ENCODE measurements at places on chromosomes 3 and 15.
A peak's percentile ranks its signal among the peaks of the same experiment; 100 is the strongest.

GRCh38 chr3:39290255-39290654 lies 10.4 kb upstream of the CX3CR1 start:
- DNase-seq: peak; percentile 55

DNA sequence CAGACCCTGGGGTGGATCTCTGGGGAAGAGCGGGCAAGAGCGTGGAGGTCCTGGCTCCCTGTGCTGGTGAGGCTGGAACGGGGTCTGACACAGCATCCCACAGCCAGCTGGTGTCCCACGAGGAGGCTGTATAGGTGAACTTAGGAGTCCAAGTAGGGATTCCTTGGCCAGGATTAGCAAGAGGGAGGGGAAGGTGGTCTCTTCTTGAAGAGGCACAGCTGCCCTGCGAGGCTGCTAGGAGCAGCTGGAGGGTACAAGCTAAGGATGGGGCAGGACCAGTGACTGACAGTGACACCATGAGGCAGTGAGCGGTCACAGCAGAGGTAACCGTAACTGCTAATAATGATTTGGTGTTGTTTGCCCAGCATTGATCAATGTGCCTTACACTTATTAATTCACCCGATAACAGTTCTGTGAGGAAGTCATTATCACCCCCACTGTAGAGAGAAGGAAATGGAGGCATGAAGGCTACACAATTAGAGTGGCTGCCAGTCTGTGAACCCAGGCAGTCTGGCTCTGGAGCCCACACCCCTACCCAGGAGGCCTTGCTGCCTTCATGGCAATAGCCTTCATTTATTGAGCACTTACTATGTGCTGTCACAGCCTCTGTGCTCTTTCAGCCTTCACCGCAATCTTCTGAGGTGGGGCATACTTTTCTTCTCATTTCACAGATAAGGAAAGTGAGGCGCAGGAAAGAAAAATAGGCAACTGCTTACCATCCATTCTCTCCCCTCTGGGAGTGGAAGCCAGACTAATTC lies 59.4 kb downstream of the TMEM44 start:
- DNase-seq: peak; percentile 64

DNA sequence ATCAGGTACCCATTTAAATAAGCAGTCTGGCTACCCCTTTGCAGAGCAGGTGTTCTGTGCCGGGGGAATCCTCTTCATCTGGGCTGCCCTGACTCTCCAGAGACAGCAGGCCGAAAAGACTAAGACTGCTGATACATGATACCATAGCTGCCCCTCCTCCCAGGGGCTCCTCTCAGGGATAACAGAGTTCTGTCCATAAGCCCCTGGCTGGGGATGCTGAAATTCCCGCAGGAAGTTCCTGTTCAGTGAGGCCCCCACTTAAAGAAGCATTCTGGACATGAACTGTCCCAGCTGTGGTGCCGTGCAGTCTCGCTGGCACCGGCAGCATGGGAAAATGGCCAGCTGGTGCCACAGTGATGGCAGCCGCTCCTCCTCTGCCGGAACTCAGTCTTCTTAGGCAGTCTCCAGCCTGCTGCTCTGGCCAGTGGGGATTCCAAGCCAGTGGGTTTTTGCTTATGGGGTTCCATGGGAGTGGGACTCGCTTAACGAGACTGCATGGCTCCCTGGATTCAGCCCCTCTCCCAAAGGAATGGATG lies 1026.2 kb downstream of the NAALADL2 start:
- DNase-seq: no peak

DNA sequence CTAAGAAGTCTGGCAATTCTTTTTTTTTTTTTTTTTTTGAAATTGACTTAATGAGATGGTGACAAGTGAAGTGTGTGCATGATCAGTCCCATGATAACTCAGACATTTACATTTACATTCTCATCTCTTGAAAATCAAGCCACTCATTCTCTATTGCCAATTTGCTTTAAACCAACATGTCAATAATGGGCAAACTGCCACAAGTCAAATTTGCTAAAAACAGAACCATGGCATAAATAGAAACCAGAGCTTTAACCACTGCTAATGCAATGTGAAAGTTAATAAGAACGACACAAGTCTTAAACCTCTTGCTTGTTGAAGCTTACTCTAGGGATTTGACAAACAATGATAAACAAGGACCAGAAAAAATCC lies 12.0 kb upstream of the COL8A1 start:
- DNase-seq: no peak

GRCh38 chr3:166435469-166436057 lies 598.3 kb upstream of the BCHE start:
- no peak for DNase-seq

DNA sequence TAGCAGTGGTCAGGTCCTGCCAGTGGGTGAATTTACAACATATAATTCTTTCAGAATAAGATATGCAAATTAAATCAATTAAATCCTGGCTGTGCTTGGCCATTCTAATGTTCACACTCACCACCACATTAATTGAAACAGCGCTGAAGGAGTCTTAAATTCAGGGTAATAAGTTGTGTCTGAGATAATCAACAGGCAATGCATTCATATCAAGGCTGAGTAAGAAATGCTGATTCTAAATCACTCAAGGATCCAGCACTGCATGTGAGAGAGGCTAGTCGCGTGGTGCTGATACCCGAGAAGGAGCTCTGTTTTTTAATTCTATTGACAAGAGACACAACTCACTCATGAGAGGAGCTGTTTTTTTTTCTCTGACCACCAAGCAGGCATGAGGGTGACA lies 588.8 kb upstream of the ADAMTS9 start:
- no peak for DNase-seq

- no peak for DNase-seq
Measured at GRCh38 chr15:61376961-61377360, 147.9 kb upstream of the RORA start.

GRCh38 chr15:69755551-69756310 lies 303.1 kb downstream of the RPLP1 start:
- peak; percentile 15 for DNase-seq

GRCh38 chr3:134149286-134149685 lies 101.4 kb downstream of the RYK start:
- no peak for DNase-seq

- peak; percentile 81 for DNase-seq
Measured at GRCh38 chr15:66233487-66234415, 19.8 kb downstream of the MEGF11 start.

GRCh38 chr3:138065949-138066348 lies 49.5 kb downstream of the DZIP1L start:
- DNase-seq: no peak

DNA sequence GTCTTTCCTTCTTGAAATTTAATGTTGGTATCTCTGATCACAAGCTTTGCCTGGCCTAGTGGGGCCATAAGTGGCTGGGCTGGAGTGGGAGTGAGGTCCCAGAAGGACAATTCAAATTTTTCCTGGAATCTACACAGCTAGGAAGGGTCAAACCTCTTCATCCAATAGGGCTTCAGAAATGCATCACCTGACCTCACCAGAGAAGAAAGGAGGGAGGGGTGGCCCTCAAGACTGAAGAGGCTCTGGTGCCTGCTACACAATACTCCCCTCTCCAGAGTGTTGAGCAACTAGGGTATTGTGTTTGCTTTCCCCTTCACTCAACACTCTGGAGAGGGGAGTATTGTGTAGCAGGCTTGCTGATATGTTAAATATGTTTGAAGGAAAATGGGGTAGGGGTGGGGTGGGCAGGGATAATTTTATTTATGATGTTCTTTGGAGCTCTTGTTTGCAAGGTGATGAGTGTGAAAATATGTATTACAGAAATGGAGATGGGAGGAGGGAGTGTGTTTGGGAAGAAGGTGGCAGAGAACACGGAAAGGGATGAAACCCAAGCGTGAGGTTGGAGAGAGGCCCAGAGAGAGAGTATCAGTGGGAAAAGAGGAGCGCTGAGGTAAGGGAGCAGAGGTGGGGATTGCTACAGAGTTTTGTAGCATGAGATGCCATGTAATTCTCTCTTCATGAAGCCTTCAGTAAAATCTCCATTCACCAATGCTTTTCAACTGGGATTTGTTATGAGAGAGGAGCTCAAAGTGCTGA lies 5.7 kb upstream of the KLHL24 start:
- DNase-seq: no peak

GRCh38 chr3:197428117-197428801 lies 127.5 kb downstream of the BDH1 start:
- DNase-seq: no peak

GRCh38 chr3:65070968-65071367 lies 383.2 kb upstream of the ADAMTS9 start:
- no peak for DNase-seq

GRCh38 chr3:62211675-62212429 lies 161.5 kb downstream of the FEZF2 start:
- DNase-seq: no peak

DNA sequence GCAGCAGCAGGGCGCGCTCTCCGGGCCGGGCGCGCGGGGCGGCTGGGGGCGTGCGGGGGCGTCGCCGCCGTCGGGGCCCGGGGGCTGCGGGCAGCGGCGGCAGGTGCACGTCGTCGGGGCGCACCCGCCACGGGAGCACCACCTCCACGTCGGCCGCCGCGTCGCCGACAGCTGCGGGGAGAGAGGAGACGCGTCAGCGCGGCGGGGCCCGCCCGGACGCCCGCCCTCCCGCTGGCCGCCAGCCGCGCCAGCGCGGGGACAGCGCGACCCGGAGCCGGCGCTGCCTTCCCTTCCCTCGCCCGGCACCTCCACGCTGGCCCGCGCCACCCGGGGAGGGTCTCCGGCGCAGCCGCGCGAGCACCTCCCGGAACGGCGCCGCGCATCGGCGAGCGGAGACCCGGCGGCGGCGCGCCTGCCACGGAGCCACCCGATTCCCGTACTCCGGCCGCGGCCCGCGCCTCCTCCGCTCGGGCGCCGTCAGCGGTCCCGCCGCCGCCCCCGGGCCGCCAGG lies 481 bp downstream of the ADAMTS17 start:
- DNase-seq: no peak

- no peak for DNase-seq
Measured at GRCh38 chr15:82677720-82678323, 30.7 kb upstream of the CPEB1 start.

DNA sequence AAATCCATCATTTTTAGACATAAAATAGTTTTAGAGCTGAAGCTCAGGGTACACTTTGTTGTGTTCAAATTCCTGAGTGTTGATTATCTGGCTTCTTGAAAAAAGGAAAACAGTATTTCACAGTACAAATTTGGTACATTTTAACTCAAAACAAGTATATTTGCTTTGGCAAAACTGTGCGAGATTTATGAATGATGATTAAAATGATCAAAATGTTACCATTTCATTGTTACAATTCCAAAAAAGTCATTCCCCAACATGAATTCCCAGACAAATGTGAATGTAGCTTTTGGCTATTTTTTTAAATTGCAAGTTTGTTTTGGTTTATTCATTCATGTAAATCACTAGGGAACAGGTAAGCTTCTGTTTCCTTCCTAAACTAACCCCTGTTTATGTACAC lies 347.4 kb upstream of the DCBLD2 start:
- no peak for DNase-seq

GRCh38 chr3:101495552-101495951 lies 17.5 kb downstream of the SENP7 start:
- DNase-seq: no peak

DNA sequence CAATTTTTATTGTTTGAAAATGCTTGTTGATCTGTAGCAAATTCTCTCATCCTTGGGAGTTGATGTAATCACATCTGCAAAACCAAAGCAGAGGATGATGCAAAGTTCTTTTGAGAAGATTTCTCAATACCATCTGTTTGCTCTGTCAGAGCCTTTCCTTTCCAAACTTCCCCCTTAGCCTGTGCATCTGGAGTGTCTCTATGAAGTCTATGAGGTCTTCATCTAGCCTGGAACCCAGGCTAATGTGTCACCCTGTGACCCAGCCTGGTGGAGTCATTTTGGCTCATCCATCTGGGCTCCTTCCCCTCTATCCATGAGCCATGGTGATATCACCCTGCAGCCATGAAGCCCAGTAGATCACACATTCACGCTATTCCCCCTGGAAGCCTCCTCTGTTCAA lies 123.2 kb upstream of the SLC7A14 start:
- peak; percentile 22 for DNase-seq

GRCh38 chr15:42033214-42033873 lies 12.5 kb upstream of the PLA2G4E start:
- no peak for DNase-seq

DNA sequence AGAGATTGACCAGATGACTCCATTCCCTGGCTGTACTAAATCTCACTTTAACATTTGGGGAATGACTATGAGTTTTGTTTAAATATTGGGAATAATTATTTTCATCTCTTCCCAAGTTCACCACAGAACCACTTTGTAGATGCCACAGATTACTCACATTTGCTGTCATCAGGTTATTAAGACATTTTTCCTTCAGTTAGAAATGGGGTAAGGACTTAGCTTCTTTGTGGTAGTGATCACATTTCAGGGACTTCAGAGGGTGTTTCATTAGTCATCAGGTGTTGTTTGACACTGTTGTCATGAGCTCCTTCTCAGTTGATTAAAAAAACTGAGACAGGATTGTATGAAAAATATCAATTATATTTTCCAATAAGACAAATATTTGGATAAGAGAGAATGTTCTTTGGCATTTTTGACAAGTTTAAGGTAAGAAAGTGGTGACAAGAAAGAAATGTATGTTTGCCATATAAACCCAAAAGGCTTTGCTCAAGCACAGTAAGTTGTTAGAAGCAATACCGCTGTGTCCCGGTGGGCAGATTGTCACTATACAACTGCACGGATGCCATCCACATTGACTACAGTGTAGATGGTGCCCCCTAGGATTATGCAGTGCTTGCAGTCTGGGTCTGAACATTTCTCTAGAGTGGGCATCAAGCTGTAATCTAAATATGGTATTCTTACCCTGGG lies 22.3 kb downstream of the FBXL2 start:
- DNase-seq: no peak

DNA sequence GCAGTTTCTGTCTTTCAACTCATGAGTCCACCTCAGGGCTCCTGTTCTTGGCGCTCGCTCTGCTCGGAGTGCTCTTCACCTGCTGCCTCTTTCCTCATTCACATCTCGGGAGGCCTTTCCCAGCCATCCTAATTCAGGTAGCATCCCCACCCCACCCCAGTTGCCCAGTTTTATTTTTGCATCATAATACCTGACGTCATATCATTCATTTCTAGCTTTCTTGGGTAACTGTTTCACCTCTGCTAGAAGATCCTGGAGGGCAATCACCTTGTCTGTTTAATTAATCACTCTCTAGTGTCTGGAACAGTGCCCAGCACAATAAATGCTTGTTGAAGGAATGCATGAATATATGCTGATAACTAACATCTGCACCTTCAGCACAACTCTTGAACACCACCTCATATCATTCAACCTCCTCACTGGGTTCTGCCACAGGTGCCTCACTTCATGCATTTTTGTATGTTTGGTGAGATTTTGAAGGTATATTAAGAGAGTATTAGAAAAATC lies 7.6 kb downstream of the NUSAP1 start:
- no peak for DNase-seq

DNA sequence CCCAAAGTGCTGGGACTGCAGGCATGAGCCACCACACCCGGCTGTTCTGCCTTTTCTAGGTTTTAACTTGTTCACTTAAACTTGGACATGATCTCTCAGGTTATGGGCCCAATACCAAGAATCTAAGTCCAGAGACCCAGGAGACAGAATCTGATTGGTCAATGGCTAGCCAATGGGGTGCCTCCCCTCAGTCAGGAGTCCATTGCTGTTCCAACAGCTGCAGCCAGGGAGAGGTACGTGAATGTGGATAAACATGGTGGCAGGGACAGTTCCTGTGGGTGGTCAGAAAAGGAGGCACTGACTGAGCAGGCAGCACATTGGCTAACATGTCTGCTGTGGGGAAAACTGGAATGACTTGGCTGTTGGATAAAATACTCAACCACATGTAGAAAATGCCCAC lies 140.3 kb downstream of the RPLP1 start:
- DNase-seq: no peak

GRCh38 chr3:2653706-2654105 lies 456.5 kb downstream of the IL5RA start:
- no peak for DNase-seq

GRCh38 chr3:23002836-23003732 lies 200.0 kb upstream of the UBE2E2 start:
- no peak for DNase-seq

GRCh38 chr3:156217674-156218352 lies 97.4 kb downstream of the KCNAB1 start:
- DNase-seq: no peak
